ENCODE measurements at places on chromosomes 1 and 21. TPM values are rescaled to one million over a fixed set of nuclear protein-coding genes. Genes with fewer than 3 reads are reported as not detected.

DNA sequence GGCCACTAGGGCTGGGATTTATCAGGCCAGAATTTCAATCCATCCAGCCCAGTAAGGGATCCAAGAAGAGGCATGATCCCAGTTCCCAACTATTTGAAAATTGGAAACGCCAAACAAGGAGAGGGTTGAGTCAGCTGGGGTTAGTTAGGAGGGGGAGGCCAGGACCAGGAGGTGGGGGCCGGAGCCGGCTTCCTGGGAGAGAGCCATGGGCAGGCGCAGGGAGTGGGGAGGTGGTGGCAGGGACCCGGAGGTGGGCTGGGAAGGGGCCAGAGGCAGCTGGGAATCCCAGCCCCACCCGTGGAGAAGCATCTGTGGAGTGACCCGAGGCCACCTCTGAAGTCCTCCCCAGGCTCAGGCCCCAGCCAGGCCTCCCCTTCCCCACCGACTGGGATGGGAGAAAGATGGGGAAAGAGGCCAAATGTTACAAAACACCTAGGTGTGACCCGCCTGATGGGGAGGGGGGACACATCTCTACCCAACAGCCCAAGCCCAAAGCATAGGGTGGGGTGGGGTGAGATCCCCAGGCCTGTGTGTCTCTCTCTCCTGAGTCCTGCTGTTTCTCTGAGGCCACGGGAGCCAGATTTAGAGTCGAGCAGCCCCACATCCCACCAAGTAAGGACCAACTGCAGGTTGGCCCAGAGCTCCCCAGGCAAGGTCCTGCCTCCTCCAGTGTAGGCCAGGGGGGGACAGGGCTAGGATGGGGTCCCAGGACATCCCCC is 10.1 kb downstream of the HSPG2 start:
- H3K4me3 ChIP-seq, result no peak overlapping the region
- no peak overlapping the region for H3K27ac ChIP-seq
- no peak for DNase-seq
- no peaks in the 10 kb centered on the region for H3K27me3 ChIP-seq
- no peaks in the 10 kb centered on the region for H3K4me1 ChIP-seq
- no peaks in the 10 kb centered on the region for H3K36me3 ChIP-seq

- no peak overlapping the region for H3K27ac ChIP-seq
- DNase-seq, result no peak
- no peaks in the 10 kb centered on the region for H3K27me3 ChIP-seq
- no peak overlapping the region for H3K4me3 ChIP-seq
- H3K4me1 ChIP-seq, result no peaks in the 10 kb centered on the region
- no peaks in the 10 kb centered on the region for H3K36me3 ChIP-seq
These were observed 633.7 kb upstream of the USP24 start for GRCh38 chr1:55848906-55849305.

GRCh38 chr1:200921571-200922110 is 26.9 kb downstream of the INAVA start:
- H3K4me3 ChIP-seq, result no peak overlapping the region
- no peaks in the 10 kb centered on the region for H3K36me3 ChIP-seq
- H3K27me3 ChIP-seq, result peaks cover 26% of the 10 kb centered on the region
- H3K27ac ChIP-seq, result no peak overlapping the region
- DNase-seq, result no peak

- peak; percentile 67 for DNase-seq
- peak overlapping the region; percentile 92 for H3K27ac ChIP-seq
- no peaks in the 10 kb centered on the region for H3K27me3 ChIP-seq
These were observed 1.1 kb downstream of the EEIG2 start for GRCh38 chr1:108560874-108561459.

GRCh38 chr1:63537940-63538339 is 14.6 kb downstream of the EFCAB7 start:
- no peaks in the 10 kb centered on the region for H3K4me1 ChIP-seq
- H3K36me3 ChIP-seq, result peaks cover 4% of the 10 kb centered on the region
- no peak overlapping the region for H3K27ac ChIP-seq
- no peaks in the 10 kb centered on the region for H3K27me3 ChIP-seq
- H3K4me3 ChIP-seq, result no peak overlapping the region

- peaks cover 75% of the 10 kb centered on the region for H3K4me1 ChIP-seq
- no peak overlapping the region for H3K4me3 ChIP-seq
- H3K27ac ChIP-seq, result peak overlapping the region; percentile 21
- DNase-seq, result peak; percentile 72
- peaks cover 79% of the 10 kb centered on the region for H3K36me3 ChIP-seq
- no peaks in the 10 kb centered on the region for H3K27me3 ChIP-seq
These were observed 60.6 kb downstream of the PTPRC start for GRCh38 chr1:198699167-198700015.

DNA sequence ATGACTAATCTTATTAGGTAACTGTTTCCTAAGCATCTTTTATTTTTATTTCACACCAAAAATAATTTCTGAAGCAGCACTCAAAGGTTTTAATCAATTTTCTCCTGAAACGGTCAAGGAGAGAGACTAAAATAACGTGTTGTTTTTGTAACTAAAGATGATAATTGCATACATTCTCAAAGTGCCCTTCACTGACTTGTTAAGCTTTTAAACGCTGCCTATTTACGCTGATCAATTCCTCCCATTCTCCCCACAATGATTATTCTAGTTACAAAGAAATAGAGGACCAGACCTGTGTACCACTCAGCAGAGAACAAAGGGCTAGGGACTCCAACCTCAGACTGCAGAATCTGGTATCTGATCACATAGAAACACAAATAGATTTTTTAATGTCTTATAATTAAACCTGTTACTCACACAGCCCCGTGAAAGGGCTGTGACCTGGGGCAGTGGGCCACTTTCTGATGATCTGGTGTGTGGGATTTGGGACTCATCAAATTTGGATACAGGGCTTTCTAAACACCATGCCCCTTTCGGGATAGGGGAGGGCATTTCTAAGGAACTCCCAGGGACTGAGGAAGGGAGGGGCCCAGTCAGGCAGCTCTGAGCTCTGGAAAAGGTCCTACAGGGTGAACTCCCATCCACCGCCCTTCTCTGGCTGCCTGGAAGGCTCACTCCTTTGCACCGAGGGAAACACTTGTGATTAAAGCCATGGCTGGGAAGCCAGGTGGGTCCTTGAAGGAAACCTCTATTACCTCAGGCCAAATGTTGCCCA is 65.2 kb downstream of the BCAR3 start:
- H3K4me3 ChIP-seq, result no peak overlapping the region
- no peak for DNase-seq
- peaks cover 2% of the 10 kb centered on the region for H3K27me3 ChIP-seq
- peaks cover 9% of the 10 kb centered on the region for H3K4me1 ChIP-seq
- no peak overlapping the region for H3K27ac ChIP-seq

GRCh38 chr1:39632682-39633417 is 6.6 kb downstream of the HEYL start:
- peaks cover 2% of the 10 kb centered on the region for H3K4me1 ChIP-seq
- H3K4me3 ChIP-seq, result no peak overlapping the region
- H3K27ac ChIP-seq, result no peak overlapping the region
- no peak for DNase-seq
- peaks cover 19% of the 10 kb centered on the region for H3K27me3 ChIP-seq
- no peaks in the 10 kb centered on the region for H3K36me3 ChIP-seq

DNA sequence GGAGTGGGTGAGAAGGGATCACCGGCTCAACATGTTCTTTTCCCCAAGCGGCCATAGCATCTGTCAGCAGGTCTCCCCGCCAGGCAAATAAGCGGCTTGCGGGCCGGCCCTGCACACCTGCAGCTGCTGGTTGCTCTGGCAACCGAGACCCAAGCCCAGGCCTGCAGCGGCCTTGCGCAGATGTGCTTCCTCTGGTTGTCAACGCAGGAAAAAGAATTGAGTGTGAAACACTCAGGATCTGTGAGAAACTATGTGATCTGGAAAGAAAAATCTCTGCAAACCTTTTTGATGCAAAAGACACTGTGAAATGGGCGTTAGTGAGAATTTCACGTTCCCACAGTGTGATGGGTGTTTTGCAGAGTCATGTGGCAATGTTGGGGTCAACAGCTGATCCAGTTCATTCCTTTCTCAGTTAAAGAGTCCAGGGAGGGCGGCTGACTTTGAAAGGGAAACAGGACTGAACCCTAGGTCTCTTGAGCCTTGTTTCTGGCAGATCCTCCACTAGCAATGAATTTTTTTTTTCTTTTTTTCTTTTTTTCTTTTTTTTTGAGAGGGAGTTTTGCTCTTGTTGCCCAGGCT is 28.4 kb downstream of the TOMM20 start:
- H3K4me1 ChIP-seq, result peaks cover 40% of the 10 kb centered on the region
- no peak overlapping the region for H3K4me3 ChIP-seq
- H3K36me3 ChIP-seq, result peaks cover 2% of the 10 kb centered on the region
- no peak overlapping the region for H3K27ac ChIP-seq
- H3K27me3 ChIP-seq, result peaks cover 5% of the 10 kb centered on the region

DNA sequence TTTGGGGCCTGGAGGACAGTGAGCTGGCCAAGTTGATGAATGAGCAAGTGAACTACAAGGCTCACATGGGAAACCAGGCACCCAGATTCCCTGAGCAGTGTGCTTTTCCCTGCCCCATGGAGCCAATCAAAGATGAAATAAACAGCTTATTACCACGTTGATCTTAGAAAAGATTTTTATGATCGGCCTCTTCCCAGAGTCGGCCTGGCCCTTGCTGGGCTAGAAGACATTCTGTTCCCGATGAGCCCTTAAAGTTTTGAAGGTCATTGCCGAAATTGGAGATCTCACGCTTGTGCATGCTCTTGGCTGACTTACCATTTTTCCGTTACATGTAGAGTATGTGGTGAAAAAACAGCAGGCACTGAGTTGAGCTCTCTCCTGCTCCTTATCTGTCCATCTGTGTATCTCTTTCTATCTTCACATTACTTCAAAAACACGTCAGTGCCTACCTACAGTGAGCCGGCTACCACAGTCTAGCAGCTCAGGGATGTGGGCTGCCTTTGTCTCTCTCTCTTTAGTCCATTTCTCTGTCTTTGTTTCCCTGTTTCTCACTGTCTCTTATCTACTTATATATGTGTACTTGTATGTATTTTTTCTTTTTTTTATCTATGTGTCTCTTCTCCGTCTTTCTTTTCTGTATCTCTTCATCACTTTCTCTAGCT is 248.8 kb upstream of the USP24 start:
- no peak overlapping the region for H3K27ac ChIP-seq
- no peak for DNase-seq

DNA sequence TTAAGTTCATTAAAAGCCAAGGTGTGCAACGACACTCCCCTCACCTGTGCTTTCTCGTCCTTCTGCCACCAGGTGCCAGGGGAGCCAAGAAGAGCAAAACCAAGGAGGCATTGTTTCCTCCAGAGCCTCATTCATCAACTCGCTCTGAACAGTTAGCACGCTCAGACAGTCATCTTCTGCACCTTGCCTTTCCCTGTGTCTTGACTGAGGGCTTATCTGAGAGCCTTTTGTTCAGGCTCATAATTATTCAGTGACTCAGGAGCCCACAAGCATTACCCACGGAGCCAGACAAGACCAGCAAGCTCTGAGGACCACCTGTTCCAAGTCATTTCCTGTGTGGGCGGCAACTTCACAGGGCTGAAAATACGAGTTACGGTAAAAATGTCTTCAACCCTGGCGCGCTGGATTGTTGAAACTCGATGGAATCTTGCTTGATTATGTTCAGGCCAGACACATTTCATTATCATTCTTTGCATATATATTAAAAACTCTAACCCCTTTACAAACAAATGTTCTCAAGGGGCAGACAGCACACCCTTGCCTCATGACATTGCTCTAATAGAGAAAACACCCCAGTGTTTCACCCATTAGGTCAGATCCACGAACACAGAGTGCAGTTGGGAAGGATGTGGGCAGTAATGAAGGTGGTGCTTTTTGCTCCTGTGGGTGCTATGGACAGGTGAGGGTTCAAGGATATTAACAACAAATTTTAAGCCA is 89.7 kb upstream of the RUNX1 start:
- DNase-seq, result peak; percentile 71
- peak overlapping the region; percentile 53 for H3K27ac ChIP-seq
- H3K27me3 ChIP-seq, result no peaks in the 10 kb centered on the region
- H3K36me3 ChIP-seq, result no peaks in the 10 kb centered on the region

DNA sequence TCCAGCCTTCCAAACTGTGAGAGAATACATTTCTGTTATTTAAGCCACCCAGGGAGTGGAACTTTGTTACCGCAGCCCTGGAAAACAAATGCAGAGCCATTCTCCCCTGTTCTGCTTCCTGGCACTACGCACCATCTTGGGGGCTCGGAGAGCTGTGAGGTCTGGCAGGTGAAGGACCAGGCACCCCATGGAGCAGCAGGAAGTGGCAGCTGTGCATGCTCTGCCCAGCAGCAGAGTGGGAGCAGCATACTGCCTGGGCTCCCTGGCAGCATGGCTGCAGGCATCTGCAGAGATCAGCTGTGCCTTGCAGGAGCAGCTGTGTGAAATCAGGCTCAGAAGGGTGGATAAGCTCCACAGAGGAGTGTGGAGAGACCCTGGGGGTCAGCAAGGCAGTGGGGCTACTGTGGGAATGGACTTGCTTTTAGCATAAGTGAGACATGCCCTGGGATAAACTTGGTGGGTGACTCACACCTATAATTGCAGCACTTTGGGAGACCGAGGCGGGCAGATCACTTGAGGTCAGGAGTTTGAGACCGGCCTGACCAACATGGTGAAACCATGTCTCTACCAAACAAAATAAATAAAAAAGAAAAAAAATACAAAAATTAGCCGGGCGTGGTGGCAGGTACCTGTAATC is 17.7 kb upstream of the ZSCAN20 start:
- no peak for DNase-seq
- peaks cover 7% of the 10 kb centered on the region for H3K4me1 ChIP-seq
- no peaks in the 10 kb centered on the region for H3K36me3 ChIP-seq
- peaks cover 34% of the 10 kb centered on the region for H3K27me3 ChIP-seq

DNA sequence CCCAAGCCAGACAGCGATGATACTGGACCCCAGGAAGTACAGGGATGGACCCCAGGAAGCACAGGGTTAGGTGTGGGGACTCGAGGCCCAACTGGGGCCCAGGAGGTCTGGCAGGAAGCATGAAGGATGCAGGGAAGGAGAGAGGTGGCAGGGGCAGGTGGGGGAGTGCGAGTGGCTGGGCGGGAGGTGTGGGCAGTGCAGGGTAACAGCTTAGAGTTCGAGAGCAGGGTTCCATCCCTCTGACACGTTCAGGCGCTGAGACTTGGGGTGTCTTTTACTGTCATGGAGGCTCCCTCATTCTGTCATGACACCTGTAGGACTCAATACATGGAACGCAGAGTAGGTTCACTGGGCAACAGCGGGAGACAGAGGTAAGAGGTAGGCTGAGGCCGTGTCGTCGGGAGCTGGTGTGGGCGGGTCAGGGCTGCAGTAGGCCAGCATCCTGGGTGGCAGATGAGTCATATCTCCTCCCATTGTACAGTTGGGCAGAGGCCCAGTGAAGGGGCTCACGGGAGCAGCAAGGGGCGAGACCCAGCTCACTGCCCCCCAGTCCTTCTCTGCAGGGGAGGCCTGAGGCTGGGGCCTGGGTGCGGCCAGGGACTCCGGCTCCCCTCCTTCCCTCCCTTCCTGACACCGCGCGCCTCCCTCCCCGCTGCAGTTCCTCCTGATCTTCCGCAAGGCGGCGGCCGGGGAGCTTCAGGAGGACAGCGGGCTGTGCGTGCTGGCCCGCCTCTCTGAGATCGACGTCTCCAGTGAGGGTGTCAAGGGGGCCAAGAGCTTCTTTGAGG is 11.6 kb upstream of the CTRC start:
- H3K36me3 ChIP-seq, result peaks cover 17% of the 10 kb centered on the region
- no peaks in the 10 kb centered on the region for H3K27me3 ChIP-seq
- peak overlapping the region; percentile 6 for H3K27ac ChIP-seq
- H3K4me1 ChIP-seq, result peaks cover 20% of the 10 kb centered on the region
- DNase-seq, result no peak

Gene CYB5RL
- total RNA-seq, result 13.1 TPM

Gene PLPP3
- total RNA-seq, result not detected

Gene CYP4B1
- not detected for total RNA-seq

Gene C1orf87
- not detected for total RNA-seq

Gene NTRK1
- total RNA-seq, result 9.9 TPM

Gene PLA2G2D
- not detected for total RNA-seq

Gene UBXN10
- 0.29 TPM for total RNA-seq

Gene OR2T27
- total RNA-seq, result not detected

Gene CAMTA1
- 43.3 TPM for total RNA-seq
